ENCODE measurements at places on chromosomes 2 and 18.
A peak's percentile ranks its signal among the peaks of the same experiment; 100 is the strongest.

- H3K4me1 ChIP-seq = peaks cover 19% of the 10 kb centered on the region
- H3K27me3 ChIP-seq = no peaks in the 10 kb centered on the region
- H3K27ac ChIP-seq = peak overlapping the region; percentile 70
- no peaks in the 10 kb centered on the region for H3K36me3 ChIP-seq
- no peak for DNase-seq
Measured at GRCh38 chr2:24050041-24050979, 769 bp downstream of the FKBP1B start.

GRCh38 chr2:160417745-160418397 is 75.7 kb downstream of the RBMS1 start:
- H3K27ac ChIP-seq = no peak overlapping the region
- H3K4me3 ChIP-seq = no peak overlapping the region
- H3K36me3 ChIP-seq = no peaks in the 10 kb centered on the region
- no peaks in the 10 kb centered on the region for H3K27me3 ChIP-seq

- H3K27ac ChIP-seq = no peak within 1 kb of the TSS
- no peak for DNase-seq
- H3K27me3 ChIP-seq = no peaks in the 10 kb centered on the region
- H3K4me3 ChIP-seq = peak within 1 kb of the TSS; percentile 7
- H3K4me1 ChIP-seq = no peaks in the 10 kb centered on the region
Measured at GRCh38 chr2:79512442-79513401, at the start of gene CTNNA2. Gene CTNNA2, plus strand, starts transcription at chr2:79513051.

- no peak overlapping the region for H3K27ac ChIP-seq
- DNase-seq = no peak
- no peak overlapping the region for H3K4me3 ChIP-seq
- H3K36me3 ChIP-seq = no peaks in the 10 kb centered on the region
- H3K27me3 ChIP-seq = no peaks in the 10 kb centered on the region
Measured at GRCh38 chr18:44520981-44521667, 159.6 kb upstream of the SETBP1 start.

DNA sequence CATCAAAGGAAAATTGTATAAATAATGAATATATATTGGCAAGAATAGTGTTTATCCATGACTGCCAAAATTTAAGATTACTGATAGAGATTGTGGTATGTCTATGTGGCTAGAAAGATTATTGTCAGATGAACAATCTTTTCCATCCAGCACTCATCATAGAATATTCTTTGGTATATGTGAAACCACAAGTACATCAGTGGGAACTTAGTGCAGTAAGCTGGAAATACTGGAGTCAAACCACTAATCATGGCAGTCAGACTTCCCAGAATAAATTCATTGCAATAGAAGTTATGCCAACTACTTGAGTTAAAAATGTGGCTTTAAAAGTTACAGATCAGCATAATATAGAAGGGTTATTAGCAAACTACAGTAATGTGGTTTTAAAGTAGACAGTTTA is 310.3 kb downstream of the GULP1 start:
- no peak overlapping the region for H3K27ac ChIP-seq
- no peak overlapping the region for H3K4me3 ChIP-seq
- no peak for DNase-seq
- H3K27me3 ChIP-seq = no peaks in the 10 kb centered on the region
- no peaks in the 10 kb centered on the region for H3K36me3 ChIP-seq

DNA sequence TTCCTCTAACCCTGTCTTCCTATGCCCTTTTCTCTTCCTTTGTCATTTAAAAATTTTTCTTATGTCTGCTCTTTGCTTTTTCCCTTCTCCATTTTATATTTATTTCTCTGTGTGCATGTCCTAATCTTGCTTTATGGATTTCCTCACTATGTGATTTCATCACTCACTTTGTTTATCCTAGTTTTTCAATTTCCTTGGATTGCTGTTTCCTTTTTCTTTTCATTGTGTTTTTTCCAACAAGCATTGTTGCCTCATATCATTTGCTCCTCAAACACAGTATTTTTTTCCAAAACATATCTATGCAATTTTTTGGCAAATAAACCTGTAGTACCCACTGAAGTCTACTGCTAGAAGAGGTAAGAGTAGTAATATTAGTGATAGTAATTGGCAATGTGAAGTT is 67.4 kb upstream of the PNPT1 start:
- no peaks in the 10 kb centered on the region for H3K27me3 ChIP-seq
- no peak overlapping the region for H3K27ac ChIP-seq
- H3K4me3 ChIP-seq = no peak overlapping the region
- no peaks in the 10 kb centered on the region for H3K4me1 ChIP-seq

DNA sequence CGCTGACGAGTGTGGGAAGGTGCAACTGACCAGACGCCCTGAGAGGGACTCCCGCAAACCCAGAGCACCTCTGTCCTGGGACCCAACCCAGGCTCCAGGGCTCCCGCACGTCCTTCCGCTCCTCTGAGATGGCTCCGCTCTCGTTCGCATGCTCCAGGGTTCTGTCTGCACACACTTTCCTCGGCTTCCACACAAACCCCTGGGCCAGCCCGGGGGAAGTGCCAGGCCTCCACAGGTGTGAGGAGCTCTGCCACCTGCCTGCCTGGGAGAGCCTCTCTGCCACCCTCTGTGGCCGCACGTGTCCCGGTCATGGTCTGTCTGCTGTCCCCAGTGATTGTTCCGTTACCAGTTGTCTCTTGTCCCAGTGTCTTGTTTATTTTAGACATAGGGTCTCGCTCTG is 222.9 kb downstream of the HDAC4 start:
- no peak overlapping the region for H3K27ac ChIP-seq
- H3K4me3 ChIP-seq = no peak overlapping the region
- peaks cover 95% of the 10 kb centered on the region for H3K36me3 ChIP-seq

DNA sequence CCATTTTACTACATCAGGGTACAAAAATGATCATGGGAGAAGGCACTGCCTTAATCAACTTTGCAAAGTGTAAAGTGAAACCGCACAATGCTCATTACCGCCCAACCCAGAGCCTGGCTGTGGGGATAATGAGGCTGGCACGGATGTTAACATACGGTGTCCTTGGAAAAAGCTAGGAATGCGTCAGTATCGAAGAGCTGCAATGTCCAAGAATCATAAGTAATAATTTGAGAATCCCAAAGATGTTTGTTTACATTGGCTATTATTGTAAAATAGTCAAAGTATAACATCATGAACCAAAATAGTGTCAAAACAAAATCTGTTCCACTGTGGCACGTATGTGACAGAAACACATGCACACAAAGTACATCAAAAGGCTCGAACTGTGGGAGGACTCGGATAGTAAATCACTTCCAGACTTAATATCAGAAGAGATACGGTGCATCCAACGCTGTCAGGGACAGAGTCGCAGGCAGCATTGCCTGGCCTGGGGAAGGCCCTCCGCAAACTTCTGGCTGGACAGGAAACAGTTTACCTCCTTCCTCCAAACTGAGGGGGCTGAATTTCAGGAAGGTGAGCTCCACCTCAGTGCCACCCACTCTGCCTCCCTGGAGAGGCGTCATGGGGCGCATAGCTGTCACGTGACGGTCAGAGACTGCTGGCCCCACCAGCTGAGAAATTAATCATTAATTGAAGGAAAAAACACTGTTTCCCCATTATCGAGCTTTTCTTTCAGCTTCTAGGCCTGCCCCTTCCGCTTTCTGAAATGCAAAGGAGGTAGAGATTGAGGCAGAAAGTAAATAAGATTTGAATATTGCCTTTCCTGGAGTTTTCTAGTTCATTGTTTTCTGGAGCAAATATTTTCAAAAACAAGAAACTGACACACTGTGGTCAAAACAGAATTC is 1.8 kb upstream of the ID2 start:
- no peak for DNase-seq
- H3K27ac ChIP-seq = peak overlapping the region; percentile 97
- no peaks in the 10 kb centered on the region for H3K36me3 ChIP-seq
- H3K4me1 ChIP-seq = no peaks in the 10 kb centered on the region
- no peaks in the 10 kb centered on the region for H3K27me3 ChIP-seq

DNA sequence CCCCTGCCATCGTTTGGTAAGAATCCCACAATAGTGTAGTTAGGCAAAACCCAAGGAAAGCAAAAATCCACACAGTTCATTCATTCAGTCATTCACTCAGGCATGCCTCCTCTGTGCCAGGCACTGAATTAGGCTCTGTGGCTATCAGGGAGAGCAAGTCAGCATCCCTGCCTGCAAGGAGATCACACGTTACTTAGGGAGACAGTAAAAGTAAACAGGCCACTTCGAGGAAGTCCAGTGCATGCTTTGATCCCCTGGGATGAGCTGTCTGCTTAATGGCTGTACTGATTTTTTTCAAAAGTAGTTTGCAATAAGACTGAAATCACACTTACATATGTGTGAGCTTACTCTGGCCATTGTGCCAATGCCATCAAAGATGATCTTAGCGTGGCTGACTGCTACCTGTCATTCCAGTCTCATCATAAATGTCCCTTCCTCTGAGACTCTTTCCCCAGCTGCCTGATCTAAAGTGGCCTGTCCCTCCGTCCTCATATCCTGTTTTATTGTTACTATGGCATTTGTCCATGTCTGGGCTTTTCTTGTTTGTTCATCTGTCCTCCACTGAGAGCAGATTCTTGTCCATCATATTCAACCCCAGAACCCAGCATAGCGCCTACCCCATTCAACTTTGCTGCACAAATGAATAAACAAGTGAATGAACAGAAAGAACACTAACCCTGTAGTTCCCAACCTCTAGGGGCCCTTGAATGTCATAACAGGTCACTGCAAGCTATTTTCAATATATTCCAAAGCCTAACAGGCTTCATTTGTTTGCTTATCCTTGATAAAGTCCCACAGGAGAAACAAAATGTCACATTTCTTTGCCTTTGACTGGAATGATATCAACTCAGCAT is 84.1 kb downstream of the GALNT14 start:
- no peaks in the 10 kb centered on the region for H3K27me3 ChIP-seq
- DNase-seq = no peak
- H3K27ac ChIP-seq = peak overlapping the region; percentile 12
- H3K4me3 ChIP-seq = no peak overlapping the region
- H3K36me3 ChIP-seq = no peaks in the 10 kb centered on the region
- no peaks in the 10 kb centered on the region for H3K4me1 ChIP-seq

DNA sequence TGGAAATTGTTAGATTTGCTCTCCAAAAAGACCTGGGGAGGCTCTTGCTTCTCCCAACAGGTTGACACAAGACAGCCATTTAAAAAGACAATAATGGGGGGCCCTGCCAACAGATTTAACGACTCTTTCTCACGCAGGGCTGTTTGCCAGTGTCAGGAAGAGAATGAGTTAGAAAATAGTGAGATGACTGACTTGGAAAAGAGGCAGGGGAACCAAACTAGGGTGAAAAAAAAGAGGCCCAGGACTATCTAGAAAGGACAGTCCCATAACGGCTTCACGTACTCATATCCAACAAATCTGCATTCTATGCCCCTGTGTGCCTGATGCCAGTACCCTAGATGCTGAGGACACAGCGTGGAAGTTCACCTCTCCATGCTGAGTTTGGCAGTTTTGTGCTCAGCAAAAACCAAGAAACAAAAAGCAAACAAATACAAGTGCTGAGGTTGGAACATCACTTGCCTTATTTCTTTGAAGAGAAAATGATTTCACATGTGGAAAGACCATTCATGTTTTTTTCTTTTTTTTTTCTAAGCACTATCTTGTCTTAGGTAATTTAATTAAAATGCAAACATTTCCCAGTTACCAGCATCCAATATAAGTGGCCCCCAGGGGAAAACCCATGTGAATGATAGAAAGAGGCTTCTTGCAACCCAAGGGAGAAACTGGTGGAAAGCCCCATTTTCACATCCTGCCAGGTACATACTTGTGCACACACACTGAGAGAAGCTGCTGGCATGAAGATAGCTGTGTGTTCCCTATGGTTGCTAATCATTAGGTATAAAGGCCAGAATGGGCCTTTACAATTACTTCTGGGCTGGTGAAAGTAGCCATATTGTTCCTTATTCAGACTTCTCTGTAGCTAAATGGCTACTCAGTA is 10.6 kb upstream of the WIPF1 start:
- no peaks in the 10 kb centered on the region for H3K27me3 ChIP-seq
- no peak overlapping the region for H3K4me3 ChIP-seq
- DNase-seq = no peak
- H3K27ac ChIP-seq = peak overlapping the region; percentile 59
- peaks cover 89% of the 10 kb centered on the region for H3K4me1 ChIP-seq
- H3K36me3 ChIP-seq = no peaks in the 10 kb centered on the region
